Left ventricle myocardium inferior (tissue), 1 donor: ENCODE measurements at places on chromosomes 7 and 10.
A peak's percentile ranks its signal among the peaks of the same experiment; 100 is the strongest.

DNA sequence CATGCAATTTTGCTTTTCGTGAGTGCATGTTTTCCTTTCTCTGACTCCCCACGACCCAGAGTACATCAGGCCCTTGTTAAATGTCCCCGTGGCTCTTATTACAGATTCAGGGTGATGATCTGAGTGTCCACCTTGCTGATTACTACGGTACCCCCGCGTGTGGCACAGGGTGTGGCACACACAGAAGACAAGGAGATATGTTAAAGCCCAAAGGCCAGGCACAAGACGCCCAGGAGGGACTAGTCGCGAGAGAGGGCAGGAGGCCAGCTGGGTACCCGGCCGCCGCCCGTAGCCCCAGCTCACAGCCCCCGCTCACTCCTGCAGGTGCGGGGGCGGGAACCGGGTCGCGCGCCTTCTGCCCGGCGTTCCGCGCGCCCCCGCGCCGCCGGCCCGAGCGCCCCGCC, 281 bp upstream of the EXOC6 start:
- DNase-seq, result no peak

DNA sequence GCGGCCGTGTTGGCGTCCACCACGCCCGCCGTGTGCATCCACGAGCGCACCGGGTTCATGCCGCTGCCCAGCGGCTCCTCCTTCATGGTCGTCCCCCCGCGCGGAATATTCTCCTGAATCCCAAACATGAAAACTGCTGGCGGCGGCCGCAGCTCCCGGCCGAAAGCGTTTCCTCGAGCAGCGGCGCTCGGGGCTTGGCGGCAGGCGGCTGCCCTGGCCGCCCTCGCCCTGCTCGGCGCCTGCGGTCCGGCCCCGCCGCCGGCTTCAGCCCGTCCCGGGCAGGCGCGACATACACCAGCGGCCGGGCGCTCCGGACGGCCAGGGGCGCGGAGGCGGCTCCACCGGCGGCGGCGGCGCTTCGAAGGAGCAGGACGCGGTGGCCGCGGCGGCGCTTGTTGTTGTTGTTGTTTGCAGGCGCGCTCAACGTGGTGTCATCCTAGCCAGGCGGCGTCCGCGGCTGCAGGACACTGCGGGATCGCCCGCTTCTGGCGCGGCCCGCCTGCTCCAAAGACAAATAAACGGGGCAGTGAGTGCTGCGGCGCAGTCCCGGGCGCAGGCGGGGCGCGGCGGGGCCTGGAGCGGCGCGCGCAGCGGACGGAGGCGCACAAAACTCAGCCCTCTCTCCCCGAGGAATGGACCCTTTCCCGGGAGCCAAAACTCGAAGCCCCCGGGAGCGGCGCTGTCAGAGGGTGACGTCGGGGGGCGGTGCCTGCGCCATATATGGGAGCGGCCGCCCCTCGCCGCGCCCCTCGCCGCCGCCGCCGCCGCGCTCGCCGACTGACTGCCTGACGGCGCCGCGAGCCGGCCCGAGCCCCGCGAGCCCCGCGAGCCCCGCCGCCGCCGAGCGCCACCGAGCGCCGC, at the start of gene EBF3:
Gene EBF3, minus strand, starts transcription at position 634 of the 861 bp plus-strand sequence. Its CDS starts 506 bp downstream, at position 128.
- peak; percentile 90 for DNase-seq

DNA sequence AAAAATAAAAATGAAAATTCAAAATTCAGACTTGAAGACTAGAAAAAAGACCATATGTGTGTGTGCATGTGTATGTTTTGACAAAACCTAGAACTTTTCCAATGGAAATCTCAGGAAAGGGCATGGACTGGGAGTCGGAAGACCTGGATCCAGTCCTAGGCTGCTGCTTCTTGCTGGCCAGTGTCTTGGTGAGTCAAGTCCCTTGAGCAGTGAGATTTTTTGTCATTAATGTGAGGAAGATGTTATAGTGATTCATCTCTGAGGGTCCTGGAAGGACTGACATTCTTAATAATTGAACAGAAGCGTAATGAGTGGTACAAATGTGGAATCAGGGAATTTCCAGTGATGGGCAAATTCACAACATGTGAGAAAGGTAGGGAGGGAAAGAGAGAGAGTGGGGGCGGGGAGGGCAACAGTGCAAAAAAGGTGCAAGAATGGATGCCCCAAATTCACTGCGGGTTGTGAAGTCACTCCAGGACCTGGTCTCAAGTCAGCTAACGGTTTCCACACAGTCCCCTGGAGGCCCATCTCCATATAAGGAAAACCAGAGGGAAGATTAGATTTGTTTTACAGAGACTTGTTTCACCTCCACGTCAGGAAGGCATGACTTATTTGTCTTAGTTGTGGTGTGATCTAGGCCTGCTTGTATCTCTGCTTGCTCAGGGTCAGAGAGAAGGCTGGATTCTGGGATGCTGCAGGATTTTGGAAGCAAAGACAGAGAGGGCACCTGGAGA, 201.7 kb downstream of the BUB3 start:
- no peak for DNase-seq

DNA sequence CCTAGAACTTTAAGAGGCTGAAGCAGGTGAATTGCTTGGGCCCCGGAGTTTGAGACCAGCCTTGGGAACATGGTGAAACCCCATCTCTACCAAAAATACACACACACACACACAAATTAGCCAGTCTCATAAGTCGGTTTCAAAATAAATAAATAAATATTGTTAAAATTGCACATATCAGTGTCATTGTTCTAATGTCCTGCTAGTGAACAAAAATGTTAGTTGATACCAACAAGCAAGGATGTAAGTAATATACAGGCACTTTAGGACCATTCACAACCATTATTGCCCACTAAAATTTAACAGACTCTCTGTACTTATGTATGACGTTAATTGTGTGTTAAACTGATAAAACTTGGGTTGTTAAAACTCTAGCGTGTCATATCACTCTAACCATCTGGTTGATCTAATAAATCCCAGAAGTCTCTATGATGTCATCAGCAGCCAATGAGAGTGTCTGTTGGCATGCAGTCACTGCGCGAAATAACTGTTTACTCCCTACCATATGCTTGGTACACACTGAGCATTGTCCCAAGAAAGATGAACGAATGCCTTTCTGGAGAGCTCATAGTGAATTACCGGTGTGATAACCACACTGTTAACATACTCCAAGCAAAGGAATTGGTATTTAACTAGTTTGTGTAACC, 30.4 kb upstream of the OTUD1 start:
- no peak for DNase-seq

DNA sequence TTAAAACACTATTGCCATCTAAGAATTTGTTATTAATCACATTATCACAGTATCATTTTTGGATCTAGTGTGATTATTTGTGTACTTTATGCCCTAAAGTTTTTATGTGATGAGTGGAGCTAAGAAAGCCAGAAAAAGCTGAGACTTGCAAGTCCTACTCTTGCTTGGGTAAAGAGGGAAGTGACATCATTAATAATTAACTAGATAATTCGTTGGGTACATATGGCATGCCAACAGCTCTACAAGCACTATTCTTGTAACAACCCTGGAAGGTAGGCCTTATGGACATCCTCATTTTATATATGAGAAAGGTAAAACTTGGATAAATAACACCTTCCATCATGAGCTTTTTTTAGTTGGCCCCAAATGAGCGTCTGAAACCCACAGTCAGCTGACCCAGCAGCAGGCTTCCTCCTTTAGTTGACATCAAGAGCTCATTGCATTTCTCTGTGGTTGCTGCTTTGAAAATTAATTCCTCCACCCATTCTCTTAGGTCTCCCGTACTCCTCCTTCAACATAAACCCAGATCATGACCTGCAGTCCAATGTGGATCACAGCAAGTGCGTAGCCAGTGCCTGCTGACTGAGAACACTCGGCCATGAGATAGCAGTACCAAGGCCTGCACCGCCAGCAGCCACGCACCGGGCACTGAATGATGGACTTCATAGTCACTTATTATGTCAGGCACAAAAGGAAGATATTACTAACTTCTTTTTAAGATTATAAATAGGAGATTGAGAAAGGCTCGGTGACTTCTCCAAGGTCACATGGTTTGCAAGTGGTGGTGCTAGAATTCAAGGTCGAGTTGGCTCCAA, 292.0 kb upstream of the AOAH start:
- DNase-seq, result no peak

GRCh38 chr10:91694170-91694794, 61.4 kb upstream of the PPP1R3C start:
- no peak for DNase-seq

DNA sequence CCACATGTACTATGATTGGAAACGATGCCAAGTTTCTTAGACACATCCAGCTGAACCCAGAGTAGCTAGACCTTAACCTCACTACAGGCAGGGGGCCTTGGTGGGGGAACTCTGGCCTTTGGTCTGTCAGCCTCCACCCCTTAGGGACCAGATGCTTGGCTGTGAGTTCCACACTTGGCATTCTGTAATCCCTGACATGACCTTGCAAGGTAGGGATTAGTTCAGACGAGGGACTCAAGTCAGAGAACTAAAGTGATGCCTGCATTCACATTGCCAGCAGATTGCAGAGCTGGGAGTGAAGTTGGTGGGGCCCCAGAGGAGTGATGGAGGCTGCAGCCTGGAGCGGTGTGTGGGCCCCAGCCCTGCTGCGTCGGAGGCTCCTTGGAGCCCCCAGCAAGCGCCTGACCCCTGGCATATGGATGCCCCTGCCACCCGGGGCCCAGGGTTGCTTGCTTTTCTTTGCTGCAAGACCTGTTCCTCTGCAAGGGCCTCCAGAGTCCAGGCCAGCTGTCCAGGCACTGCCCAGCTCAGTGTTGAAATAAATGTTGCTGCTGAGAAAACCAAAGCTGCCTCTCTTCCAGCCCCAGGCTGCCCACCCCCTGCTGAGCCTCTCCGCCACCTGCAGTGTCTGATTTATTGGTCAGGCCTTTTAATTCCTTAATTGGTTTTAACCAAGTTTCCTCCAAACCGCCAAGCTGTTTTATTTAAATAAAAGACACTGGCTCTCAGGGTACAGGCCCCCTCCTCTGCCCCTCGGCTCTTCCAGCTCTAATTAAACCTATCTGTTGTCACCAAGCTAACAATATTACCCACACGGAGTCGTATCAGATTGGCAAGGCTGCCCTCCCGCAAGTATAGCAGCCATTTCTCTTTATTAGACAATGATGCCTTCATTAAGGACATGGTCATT, 4.7 kb downstream of the NPTX2 start:
- no peak for DNase-seq

DNA sequence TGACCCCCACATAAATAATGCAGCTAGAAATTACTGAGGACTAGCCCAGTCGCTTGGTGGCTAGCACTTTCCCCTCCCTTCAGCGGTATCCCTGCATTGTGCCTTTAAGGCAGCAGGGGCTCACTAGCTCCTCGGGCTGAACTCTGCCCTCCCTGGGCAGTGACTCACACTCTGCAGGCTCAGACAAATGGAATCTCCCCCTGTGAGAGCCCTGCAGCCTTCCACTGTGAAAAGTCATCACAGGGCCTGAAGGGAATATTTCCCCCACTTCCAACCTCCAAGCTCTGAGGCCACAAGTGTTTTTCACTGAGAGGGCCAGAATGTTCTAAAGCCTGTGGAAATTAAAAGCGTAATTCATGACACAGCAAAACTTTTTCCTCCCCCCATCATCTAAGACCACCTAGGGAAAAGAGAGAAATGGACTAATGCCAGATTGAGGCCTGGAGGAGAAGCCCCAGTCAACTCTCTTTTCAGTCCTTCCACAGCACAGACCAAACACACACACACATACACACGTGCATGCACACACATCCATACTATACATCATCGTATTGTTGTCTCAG, 93.6 kb upstream of the COL1A2 start:
- DNase-seq, result peak; percentile 73

DNA sequence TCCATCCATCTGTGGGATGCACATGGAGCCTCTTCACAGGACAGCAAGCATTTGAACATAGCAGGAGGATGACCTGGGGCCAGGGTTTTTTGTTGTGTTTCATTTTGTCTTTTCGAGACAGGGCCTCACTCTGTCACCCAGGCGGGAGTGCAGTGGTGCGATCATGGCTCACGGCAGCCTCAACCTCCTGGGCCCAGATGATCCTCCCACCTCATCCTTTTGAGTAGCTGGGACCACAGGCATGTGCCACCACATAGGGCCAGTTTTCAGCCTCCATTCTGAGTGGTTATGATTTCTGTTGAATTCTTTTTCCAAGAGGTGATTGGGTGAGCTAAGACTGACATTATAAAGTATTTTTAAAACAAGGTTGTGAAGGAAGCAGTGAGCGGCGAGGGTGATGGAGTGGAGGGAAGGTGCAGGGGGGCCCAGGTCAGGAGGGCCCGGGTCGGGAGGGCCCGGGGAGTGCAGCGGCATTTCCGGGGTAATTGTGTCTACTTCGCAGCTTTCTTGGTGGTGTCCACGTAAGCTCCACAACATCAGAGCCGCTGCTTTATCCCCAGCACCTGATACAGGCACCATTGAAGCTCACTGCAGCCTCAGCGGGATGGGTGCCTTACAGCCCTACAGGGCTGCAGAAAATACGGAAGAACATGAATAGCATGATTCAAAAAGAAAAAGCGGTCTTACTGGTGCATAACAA, 12.0 kb upstream of the LARP4B start:
- DNase-seq, result no peak

DNA sequence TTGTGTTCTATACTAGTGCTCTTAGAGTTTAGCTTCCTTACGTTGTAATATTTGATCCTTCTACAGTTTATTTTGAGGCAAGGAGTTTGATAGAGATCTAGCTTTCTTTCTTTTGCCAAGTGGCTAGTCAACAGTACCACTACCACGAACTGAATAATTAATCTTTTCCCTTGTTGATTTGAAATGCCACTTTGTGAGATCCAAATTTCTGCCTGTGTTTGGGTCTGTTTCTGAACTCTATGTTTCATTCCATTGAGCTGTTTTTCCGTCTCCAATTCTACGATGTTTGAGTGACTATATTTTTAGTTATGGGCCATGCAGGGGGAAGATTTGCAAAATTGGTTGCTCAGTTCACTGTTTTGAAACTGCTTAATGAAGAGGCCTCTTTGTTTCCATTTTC, 134.7 kb downstream of the KIAA1217 start:
- no peak for DNase-seq

DNA sequence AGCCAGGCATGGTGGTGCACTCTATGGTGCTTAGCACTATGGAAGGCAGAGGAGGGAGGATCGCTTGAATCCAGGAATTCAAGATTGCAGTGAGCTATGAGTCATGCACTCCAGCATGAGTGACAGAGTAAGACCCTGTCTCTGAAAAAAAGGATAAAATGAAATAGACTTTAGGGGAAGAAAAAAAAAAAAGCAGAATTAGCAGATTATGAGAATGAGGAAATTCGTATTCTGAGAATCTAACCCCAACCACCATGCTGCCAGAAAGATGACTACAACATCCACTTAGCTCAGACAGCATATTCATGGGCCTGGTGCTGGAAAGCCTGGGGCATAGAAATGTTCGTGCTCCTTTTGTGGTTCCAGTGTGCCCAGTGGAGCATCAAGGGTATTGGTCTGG, 63.3 kb downstream of the TMEM26 start:
- DNase-seq, result no peak

DNA sequence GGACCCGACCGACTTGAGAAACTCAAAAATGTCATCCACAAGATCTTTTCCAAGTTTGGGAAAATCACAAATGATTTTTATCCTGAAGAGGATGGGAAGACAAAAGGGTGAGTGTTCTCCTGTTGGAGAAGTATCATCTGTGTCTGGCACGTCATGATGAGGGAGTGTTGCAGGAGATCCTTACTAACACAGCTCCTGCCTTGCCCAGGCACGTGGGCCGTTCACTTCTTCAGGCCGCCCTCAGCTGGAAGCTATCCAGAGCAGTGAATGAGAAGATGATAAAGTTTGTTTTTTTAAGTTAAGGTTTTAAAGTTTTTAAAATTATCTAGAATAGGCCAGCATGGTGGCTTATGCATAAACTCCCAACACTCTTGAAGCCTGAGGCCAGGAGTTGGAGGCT, 6.2 kb downstream of the EIF3B start:
- DNase-seq, result no peak
